ENCODE measurements at places on chromosomes 12 and 14. TPM values are rescaled to one million over a fixed set of nuclear protein-coding genes. Genes with fewer than 3 reads are reported as not detected.

The PMCH gene
- total RNA-seq, result not detected

The KRT78 gene
- total RNA-seq, result not detected

The RNASE7 gene
- not detected for total RNA-seq

The MMP17 gene
- total RNA-seq, result 5.3 TPM

The RABGGTA gene
- 13.7 TPM for total RNA-seq

The CIDEB gene
- total RNA-seq, result 0.12 TPM

All from A549 treated with ZK216348 at 1 μM for 4 hours (cell line).